Effector memory CD8-positive, alpha-beta T cell (primary cell): ENCODE measurements at places on chromosomes 13 and 19.

- no peaks in the 10 kb centered on the region for H3K4me1 ChIP-seq
- no peak overlapping the region for H3K27ac ChIP-seq
- H3K36me3 ChIP-seq: peaks cover 4% of the 10 kb centered on the region
These were observed 6.0 kb upstream of the CCER2 start for GRCh38 chr19:38917921-38918491.

GRCh38 chr19:2717638-2718541 lies 3.3 kb downstream of the DIRAS1 start:
- H3K4me3 ChIP-seq: no peak overlapping the region
- peaks cover 69% of the 10 kb centered on the region for H3K27me3 ChIP-seq
- no peaks in the 10 kb centered on the region for H3K36me3 ChIP-seq
- H3K4me1 ChIP-seq: no peaks in the 10 kb centered on the region

DNA sequence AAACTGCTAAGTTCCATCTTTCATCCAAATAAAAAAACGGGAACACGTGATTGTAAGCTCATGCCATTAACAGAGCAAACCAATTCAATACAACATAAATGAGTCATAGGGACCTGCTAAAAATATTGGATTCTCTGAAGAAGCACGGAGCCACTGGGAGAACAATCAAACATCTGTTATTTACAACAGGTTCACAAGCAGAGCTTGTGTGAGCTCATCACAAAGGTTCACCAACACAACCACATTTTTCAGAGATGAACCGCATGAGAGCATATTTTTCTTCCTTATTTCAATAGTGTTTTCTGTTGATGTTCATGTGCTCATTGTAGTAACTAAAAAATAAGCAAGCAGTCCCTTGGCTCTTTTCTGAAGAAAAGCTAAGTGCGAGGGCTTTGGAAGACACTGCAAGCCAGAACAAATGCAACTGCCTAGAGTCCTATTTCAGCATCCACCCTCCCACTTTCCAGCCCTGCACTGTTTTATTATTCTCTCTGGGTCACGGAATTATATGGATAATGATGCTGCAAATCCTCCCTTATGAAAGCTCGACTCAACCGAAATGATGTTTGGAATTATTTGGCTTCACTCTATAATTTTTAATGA lies 545.8 kb downstream of the LIG4 start:
- H3K27me3 ChIP-seq: no peaks in the 10 kb centered on the region
- no peak overlapping the region for H3K4me3 ChIP-seq
- no peaks in the 10 kb centered on the region for H3K4me1 ChIP-seq

DNA sequence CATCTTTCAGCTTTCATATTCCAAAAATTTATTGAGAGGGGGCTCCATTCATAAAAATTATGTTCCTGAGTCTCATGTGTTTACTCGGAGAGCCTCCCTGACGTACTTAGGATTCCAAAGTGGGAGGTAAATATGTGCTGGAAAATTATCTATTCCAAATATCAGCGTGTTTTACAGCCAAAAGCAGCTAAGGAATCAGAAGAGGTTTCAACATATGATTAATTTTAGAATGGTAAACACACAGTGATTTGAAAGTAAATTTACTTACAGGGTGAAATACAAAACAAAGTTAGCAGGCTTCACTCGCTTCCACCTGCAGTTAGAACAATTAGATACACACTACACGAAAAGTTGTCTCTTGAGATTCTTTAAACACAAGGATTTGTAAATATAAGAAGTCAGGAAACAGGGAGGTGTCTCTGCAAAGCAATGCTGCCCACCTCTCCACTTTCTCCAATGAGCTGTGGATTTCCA lies 313.8 kb upstream of the NBEA start:
- no peaks in the 10 kb centered on the region for H3K4me1 ChIP-seq
- H3K4me3 ChIP-seq: no peak overlapping the region

GRCh38 chr13:63680704-63681103 lies 2265.1 kb upstream of the PCDH20 start:
- no peak for DNase-seq
- no peaks in the 10 kb centered on the region for H3K36me3 ChIP-seq
- no peaks in the 10 kb centered on the region for H3K27me3 ChIP-seq
- no peaks in the 10 kb centered on the region for H3K4me1 ChIP-seq

DNA sequence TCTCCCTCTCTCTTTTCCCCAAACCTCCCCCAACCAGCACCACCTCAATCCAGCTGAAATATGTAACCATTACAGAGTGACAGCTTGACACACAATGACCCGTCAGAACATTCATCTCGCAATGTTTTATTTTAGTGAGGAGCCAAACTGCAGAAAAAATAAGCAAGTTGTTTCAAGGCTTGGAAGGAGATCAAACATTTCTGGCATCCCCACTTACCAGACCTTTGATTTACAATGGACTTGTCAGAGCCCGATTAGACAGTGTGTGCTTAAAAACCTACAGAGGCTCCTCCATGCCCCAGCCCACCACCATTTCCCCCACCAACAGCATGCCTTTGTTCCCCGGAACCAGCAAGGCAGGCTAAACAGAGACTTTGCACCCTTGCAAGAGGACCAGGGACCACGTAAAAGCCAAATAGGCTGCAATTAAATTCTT lies 382.8 kb upstream of the ZNF507 start:
- no peaks in the 10 kb centered on the region for H3K4me1 ChIP-seq
- H3K36me3 ChIP-seq: no peaks in the 10 kb centered on the region
- DNase-seq: no peak
